Myocyte (in vitro differentiated cells): ENCODE measurements at places on chromosomes 12 and 14.

GRCh38 chr12:19588951-19589350 lies 149.7 kb downstream of the AEBP2 start:
- DNase-seq = no peak

DNA sequence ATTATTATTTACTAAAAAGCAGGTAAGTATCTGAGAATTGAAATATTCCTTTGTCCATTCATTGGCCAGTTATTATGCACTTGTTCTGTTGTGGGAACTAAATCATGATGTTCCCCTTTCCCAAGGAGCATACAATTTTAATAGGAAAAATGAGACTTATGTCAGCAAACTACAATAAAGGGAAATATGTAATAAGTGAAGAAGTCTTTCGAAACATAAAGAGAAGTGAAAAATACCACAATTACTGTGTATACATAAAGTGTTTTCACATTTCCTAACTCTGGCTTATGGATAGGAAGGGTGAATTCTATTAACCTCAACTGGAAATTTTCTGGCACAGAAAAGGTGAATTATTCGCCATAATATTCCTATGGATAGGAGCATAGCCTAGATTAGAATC lies 78.4 kb upstream of the DNM1L start:
- DNase-seq = no peak

DNA sequence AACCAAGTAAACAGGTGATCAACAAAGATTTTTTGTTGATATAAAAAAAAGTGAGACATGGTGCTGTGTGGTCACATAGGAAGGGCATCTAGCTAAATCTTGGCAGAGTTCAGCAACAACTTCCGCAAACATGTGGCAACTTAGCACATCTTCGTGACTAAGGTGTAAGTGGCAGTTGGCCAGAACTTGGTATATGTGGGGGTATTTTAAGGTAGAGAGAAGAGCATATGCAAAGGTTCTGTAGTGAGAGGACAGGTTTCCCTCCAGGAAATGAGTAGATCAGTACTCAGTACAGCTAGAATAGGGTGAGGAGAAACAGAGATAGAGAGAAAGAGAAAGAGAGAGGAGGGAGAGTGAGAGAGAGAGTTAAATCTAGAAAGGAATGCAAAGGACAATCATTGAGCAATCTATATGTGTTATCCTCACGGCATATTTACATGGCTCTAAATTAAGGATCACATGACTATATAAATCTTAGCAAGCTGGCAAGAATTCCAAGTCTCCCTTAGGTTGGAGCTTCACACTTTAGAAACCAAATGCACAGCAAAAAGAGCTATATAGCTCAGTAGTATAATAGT lies 227.7 kb upstream of the HMGA2 start:
- no peak for DNase-seq

- peak; percentile 37 for DNase-seq
Observed at GRCh38 chr14:72892879-72893635, 844 bp downstream of the DPF3 start.
